NCI-H2171 treated with DMSO at 0.1 percent for 48 hours (cell line): ENCODE measurements at places on chromosomes 5 and 9.
A peak's percentile ranks its signal among the peaks of the same experiment; 100 is the strongest.

- peak; percentile 77 for DNase-seq
Observed at GRCh38 chr9:133882849-133883755, 109.0 kb downstream of the VAV2 start.

DNA sequence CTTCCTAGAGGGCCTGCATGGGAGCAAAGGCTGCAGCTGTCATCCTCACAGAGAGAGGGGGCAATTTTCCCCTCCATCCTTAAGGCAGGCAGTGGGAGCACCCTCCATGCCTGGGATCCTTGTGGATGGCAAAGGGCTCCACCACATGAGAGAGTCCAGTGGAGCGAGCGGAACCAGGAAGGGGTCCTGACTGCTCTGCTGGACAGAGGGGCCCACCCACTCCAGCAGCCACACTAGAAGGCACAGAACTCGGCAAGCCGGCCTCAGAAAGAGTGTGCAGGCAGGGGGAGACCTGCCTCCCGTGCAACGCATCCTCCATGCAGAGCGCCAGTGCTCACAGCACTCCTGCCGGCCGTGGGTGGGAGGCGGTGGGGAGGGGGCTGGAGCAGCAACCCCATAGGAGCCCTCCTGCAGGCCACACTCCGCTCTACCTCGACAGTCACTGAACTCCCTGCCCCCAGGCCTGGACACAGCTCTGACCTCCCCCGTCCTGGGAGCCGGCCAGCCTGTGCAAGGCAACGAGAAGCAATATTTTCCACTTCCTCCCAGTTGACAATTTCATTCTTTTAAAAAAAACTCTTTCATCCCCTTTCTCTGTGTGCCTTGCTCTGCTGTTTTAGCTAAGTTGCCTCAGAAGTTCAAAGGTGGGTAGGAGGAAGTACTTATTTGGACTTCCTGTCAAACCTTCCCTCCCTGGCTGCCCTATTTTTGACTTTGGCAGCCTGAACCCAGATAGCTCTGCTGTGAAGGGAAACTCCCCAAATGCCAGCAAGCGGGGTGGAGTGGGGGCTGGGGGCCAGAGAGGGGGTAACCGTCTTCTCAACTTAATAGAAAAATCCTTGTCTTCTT is 5.3 kb upstream of the LCP2 start:
- no peak for DNase-seq

DNA sequence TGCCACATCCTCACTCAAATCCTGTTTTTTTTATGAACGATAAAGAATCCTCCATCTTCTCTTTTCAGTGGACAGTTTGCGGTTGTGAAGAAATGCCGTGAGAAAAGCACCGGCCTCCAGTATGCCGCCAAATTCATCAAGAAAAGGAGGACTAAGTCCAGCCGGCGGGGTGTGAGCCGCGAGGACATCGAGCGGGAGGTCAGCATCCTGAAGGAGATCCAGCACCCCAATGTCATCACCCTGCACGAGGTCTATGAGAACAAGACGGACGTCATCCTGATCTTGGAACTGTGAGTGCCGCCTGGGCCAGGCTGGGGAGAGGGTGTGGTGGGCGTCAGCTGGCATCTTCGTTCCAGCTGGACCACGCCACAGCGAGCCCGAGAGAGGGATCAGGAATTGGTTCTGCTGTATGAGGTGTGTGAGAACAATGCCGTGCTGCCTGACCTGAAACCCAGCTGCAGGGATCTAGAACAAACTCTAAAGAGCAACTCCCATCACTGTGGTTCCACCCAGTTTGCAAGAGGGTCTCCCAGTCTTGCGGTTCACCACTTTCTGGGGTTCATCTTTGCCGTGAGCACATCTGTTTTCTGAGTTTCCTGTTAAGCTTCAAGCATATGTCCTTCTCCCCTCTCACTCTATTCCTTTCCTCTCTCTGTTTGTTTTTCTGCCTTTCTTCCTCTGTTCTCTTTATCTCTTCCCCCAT is 107.4 kb downstream of the DAPK1 start:
- DNase-seq = no peak

DNA sequence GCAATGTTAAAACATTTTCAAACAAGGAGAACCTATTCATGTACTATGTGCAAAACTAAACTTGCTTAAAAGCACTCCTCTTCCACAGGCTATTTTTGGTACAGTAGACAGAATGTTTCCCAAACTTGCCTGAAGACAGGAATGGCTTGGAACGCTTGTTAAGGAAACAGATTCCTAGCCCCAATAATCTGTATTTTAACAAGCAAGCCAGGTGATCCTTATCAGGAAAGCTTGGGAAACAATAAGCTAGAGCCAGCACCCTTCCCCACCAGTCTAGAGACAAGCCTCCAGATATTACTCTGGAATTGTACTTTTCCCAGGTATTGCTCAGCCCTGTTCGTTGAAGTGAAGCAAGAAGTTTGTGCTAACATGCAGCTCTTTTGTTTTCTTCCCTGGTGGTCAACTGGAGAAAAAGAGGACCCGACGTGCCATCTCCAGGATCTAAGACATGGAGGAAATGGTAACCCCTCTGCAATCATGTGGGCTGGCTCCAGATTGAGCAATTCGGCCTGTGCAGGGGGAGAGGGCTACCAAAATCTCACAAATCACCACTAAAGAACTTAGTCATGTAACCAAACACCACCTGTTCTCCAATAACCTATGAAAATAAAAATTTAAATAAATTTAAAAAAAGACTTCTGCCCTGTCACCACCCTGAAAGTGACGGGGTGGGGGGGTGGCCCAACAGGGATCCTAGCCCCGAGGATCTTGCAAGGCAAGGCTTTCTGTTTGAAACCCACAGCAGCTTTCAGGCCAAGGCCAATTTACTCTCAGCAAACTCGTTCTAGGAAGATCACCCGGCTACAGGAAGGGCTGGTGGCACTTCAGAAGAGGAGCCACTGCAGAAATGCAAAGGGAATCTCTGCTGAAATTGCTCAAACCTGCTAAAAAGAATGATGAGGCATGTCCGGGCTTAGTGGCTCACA is 48.6 kb downstream of the SHB start:
- DNase-seq = no peak

DNA sequence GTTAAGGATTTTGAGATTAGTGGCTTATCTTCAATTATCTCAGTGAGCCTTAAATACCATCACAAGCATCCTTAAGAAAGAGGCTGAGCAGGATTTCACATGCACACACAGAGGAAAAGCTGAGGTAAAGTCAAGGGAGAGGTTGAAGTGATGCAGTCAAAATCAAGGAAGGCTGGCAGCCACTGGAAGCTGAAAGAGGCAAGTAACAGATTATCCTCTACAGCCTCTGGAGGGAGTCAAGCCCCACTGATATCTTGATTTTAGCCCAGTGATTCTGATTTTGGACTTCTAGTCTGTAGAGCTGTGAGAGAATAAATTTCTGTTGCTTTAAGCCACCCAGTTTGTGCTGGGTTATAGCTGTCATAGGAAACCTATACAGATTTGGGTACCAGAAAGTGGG is 80.1 kb downstream of the ANKRD31 start:
- no peak for DNase-seq

DNA sequence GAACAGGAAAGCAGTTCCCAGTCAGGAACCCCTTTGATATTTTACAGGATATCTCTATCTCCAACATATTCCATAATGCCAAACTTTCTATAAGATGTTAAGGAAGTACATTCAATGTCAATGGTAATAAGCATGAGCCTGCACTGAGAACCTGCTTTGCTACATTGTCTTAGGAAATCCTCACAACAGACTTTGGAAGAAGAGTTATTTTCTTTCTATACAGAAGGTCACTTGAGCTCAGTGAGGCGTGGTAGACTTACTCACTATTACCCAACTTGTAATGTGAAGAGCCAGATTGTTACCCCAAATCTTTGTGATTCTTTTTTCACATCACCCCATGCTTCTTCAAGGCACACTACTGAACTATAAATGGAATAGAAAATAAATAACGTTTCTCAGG is 435.9 kb downstream of the DNAH5 start:
- no peak for DNase-seq

DNA sequence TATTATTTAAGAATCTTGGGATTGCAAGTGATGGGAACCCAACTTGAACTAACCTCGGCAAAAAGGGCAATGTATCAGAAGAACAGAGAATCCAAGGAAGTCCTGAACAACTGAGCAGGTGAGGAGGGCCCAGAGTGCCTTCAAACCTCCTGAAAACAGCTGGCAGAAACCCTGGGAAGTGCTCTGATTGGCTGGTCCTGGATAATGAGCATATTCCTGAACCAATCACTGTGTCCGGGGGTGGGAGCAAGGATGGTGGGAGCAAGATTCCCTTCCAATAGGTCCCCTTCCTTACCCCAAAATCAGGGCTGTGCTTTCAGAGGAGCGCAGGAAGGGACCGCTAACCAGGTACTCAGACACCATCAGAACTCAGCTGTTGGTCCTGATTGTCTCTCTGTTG is 31.9 kb upstream of the TBC1D2 start:
- no peak for DNase-seq

GRCh38 chr5:96836817-96837216 is 29.1 kb upstream of the ERAP1 start:
- DNase-seq = no peak

DNA sequence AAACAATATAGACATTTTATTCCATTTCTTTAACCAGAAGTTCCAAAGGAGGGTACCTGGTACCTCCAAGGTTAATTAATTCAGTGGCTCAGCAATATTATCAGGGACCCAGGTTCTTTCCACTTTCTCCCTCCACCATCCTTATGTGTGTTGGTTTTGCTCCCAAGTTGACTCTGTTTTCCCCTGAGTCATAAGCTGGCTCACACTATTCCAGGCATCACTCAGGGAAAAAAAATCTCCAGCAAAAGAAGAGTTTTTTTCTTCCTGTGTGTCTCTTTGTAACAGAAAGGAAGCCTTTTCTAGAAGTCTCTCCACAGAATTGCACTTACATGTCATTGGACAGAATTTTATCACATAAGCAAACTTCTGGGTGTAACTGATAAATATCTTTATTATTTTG is 31.2 kb upstream of the GALNT10 start:
- no peak for DNase-seq

GRCh38 chr9:125460346-125460745 is 198.7 kb downstream of the GAPVD1 start:
- no peak for DNase-seq

- no peak for DNase-seq
Observed at GRCh38 chr5:96236051-96236450, 197.0 kb downstream of the PCSK1 start.

GRCh38 chr5:122077366-122078115 is 518 bp downstream of the LOX start:
- DNase-seq = peak; percentile 2

- no peak for DNase-seq
Observed at GRCh38 chr5:30960036-30960435, 233.4 kb upstream of the CDH6 start.

DNA sequence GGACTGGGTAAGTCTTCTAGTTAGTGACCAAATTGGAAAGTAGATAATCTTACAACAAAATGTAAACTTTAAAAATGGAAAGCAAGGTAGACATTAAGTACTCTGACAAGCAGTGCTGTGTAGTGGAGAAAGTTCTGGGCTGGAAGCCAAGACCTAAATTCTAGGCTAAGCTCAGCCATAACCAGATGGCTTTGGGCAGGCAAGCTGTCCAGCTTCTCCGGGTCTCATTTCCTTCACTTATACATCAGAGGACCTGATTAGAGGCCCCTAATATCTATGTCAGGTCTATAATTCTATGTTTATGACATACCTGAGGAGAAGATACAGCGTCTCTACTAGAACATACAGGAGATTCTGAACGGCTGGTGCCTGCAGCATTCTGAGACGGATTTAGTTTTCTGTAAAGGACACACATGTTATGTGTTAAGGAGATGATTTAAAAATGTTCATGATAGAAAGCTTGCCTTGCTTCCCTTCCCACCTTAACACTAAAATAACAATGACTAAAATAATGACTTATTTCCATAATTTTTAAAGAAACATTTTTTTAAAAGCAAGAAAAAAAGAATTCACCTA is 61.2 kb downstream of the ELL2 start:
- peak; percentile 76 for DNase-seq
